ENCODE measurements at places on chromosomes 1 and 21.

GRCh38 chr1:155909894-155910293 lies 1.3 kb downstream of the RIT1 start:
- DNase-seq, result no peak

DNA sequence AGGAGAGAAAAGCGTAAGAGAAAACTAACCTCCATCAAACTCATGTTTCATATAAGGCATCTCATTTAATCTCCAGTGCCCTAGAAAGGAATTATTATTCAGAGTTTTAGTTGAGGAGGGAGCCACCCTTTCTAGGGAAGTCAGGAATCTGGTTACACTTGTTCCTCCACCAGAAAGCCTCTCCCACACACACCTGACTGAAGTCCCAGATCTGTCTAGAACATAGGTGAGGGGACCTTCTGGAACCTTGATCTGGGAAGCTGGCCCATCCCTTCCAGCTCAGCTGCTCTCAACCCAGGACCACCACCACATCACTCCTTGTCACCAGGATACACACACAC lies 1.9 kb upstream of the DENND2D start:
- DNase-seq, result no peak

GRCh38 chr1:245748240-245748639 lies 593.5 kb downstream of the KIF26B start:
- DNase-seq, result no peak

- no peak for DNase-seq
These were observed 34.8 kb upstream of the DUSP10 start for GRCh38 chr1:221776495-221777301.

Data from left renal pelvis (tissue), 4 donors.